ENCODE measurements at places on chromosomes 12 and 14.

- no peak for DNase-seq
Measured at GRCh38 chr14:28745176-28745575, 21.4 kb upstream of the FOXG1 start.

DNA sequence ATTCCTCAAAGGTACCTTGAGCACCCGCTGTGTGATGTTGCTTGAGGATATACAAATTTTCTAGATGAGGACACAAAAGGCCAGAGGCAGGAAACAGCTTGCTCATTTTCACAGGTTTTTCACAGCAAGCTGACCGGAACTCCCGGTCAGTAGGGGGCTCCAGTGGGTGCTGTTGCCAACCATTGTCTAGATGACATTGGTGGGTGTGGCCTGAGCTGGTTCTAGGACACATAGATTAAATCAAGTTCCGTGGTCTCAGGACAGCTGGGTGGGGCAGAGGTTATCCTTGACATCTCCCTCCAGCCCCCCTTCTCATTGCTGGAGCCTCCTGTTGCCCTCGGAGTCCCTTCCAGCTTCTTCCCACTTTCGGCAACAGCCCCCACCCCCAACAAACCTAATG is 153.6 kb upstream of the FKBP4 start:
- no peak for DNase-seq

DNA sequence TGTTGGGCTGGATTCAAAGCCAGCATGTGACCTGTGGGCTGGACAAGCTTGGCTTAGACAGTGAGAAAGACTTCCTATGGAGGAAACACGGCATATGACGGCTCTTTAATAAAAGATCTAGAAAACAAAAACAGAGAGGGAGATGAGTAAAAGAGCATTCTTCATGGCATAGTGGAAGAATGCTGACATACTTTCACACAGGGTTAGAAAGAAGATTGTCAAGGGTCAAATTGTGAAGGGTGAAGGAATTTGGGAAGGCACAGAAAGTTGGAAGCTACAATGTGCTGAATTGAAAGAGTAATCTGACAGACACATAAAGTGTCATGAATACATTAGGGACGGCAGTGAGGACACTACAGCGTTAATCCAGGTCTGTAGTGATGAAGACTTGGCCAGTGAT is 63.4 kb downstream of the GALNT4 start:
- no peak for DNase-seq

GRCh38 chr12:122190842-122191668 is 8.1 kb downstream of the LRRC43 start:
- peak; percentile 63 for DNase-seq

DNA sequence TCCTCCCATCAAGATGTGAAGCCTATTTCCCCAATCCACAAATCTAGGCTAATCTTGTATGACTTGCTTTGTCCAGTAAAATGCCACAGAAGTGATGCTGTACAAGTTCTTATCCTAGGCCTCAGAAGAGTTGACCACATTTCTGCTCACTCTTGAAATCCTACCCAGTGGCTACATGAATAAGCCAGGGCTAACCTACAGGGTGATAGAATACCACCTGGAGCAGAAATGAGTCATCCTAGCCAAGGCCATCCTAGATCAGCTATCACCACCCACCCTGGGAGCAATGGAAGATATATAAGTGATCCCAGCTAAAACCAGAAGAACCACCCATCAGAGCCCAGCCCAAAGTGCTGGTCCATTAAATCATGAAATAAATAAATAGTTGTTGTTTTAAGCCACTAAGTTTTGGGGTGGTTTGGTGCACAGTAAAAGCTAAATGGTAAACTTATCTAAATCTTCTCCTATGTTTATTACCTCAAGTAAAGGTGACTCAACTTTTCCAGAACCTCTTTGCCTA is 105.1 kb downstream of the RPS29 start:
- DNase-seq: no peak

DNA sequence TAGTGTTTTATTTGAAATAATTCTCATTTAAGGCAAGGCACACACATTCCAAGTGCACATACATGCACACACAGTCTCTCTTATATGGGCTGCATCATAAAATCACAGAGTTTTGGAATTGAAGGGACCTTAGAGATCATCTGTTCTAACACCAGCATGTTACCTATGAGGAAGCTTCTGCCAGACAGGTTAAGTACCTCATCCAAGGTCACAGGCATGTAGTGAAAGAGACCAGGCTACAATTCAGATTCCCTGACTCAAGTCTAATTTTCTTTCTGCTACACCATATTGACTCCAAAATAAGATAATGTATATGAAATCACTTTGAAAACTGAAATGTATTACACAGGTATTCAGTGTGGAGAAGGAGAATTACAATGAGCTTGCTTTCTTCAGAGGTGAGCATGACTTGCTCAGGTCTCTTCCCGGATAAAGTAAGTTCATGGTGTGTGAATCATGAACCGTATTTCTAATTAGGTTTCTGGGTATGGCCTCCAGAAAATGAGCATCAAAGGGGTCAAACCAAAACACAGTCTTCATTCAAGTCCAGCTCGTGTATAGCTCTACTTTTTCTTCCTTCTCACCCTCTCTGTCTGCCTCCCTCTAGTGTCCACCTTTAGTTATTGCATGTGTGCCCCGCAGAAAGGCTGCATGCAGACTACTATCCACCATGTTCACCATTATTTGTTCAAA is 411.9 kb downstream of the FUT8 start:
- DNase-seq: peak; percentile 25

DNA sequence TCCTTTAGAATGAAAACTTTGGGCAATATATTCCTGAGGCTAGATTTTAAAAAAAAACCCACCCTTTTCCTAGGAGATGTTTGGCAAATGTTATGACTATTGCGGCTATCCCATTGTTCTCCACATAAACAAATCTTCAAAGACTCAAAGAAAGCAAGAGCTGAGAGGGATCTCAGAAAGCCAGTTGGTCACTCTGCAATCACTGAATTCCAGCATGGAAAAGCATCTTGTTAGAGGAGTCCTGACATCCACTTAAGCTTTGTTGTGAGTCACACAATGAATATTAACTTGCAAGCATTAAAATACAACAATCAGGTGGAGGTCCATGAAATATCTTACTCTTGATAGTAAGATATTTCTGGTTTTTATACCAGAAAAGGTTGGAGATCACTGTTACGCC is 11.0 kb upstream of the PTPRB start:
- no peak for DNase-seq

- no peak for DNase-seq
Measured at GRCh38 chr14:56720703-56721460, 89.4 kb downstream of the OTX2 start.

DNA sequence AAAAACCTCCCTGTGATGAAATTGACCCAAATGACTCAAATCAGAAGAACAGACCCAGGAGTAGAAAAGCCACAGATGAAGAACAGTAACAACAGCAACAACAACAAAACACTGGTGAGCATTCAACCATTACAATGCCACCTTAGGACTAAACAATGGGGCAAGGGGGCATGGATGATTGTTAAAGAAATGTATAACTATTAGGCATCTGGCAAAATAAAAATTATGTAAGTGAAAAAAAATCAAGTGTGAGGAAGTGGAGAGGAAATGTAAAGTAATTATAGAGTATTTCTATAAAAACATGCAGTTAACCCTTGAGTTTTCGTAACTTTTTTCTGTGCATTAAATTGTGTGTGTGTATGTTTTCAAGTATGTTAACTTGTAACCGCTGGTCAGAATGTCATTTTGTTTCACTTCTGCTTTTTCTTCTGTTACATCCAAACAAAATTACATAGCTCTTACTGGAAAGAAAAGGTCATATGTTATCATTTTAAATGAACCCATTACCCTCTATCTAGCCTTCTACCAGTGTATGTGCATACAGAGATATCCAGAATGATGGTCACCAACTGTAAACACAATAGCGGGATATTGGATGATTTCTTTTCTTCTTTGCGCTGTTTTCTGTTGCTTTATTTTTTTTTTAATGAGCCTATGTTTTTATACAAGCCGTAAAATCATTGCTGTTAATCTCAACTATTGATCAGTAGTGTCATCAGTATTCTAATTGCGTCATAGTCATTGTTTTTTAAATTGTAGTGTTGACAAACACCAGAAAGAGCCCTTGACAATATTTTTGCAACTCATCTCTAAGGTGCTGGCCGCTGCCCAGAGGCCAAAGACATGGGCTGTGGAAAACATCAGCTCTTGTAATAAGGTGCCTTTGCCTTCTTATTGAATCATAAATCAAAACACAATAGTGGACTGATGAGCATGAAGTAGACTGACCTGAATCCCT is 170.6 kb downstream of the CRADD start:
- no peak for DNase-seq

GRCh38 chr12:29039013-29039412 is 110.1 kb upstream of the FAR2 start:
- no peak for DNase-seq

- no peak for DNase-seq
Measured at GRCh38 chr12:59181196-59181777, 261.0 kb upstream of the LRIG3 start.

DNA sequence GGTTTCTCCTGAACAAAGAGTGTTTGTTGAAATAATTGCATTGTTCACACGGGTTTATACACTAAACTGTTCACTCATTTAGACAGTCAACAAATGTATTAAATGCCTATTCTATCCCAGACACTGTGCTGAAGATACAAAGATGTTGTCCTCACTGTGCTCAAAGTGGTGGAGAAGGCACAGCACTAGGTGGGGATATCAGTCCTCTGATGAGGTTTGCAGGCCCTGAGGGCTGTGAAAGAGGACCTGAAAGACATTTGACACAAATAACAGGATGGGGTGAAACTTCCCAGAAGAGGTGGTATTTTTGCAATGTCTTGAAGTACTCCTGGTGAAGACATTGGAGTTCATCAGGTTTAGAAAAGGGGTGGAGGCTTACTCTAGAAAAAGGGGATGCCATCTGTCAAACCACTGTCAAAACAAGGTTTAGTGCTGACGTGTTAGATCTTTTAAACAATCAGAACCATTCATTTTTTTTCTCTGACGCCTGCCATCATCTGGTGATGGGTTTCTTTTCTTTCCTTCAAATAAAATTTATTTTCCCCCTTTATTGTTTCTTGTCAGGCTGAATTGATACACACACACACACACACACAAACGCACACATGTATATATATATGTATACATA is 69.5 kb downstream of the ACSS3 start:
- DNase-seq: no peak

DNA sequence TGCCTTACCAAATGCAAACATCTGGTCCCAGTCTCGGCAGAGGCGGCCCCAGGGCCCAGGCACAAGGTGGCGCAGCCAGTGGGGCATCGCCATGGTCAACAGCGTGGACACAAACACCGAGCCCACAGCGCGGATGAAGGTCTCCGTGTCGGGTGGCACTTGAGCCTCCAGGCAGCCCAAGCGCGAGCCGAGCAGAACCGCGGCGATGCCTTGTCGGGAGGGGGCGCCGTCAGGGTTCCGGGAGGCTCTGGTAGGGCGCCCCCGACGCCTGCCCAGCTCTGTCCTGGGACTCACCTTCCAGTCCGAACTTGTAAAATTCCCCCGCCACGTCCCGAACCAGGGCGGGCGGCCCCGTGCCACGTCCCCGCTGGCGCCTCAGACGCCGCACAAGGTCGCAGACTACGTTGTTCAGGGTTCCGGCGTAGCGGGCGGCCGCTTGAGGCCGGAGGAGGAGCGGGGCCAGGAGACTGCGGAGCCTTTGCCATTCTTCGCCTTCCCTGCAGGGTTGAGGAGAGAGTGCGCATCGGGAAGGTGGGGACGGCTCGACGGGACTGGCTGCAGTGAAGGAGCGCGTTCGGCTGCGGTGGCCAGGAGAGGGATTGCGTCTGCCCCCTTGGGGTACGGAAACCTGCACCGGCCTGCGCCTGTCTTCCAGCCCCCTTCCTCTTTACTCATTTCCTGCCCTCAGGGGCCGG is 1.7 kb downstream of the CYP27B1 start:
- peak; percentile 62 for DNase-seq

DNA sequence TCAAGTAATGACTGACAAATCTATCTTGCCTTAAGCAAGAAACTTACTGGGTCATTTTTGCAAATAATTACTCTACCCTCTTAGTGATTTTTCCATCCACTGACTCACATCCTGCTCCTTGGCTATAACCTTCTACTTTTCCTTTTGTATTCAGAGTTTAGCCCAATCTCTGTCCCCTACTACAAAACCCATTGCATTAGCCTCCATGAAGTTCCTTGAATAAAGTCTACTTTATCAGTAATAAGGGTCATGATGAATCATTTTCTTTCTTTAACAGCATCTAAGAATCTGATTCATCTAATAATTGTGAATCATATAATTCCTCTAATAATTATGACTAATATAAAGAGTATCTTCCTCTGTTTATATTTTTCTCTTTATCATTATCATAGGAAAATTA is 132.6 kb downstream of the NTS start:
- no peak for DNase-seq

DNA sequence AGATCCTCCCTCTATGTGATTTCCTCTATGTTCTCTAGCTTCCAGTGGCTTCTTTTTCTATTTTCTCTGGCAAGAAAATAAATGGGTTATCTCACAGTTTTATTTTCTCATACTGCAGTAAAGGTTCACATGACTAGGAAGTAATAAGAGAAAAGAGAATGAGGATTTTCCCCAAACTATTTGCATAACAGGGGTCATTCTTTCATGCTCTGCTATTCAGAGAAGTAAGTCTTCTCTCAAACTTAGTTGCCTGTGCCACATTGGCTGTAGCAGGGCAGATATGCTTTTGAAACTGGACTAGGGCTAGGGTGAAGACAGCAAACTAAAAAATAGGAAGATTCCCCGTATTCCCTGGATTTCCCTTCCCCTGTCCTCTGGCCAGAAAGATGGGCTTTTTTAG is 57.4 kb downstream of the ACSM4 start:
- DNase-seq: no peak

- DNase-seq: peak; percentile 15
Measured at GRCh38 chr14:75333606-75334548, 55.2 kb downstream of the FOS start.
